RKO (cell line): ENCODE measurements at places on chromosomes 1 and 21.

DNA sequence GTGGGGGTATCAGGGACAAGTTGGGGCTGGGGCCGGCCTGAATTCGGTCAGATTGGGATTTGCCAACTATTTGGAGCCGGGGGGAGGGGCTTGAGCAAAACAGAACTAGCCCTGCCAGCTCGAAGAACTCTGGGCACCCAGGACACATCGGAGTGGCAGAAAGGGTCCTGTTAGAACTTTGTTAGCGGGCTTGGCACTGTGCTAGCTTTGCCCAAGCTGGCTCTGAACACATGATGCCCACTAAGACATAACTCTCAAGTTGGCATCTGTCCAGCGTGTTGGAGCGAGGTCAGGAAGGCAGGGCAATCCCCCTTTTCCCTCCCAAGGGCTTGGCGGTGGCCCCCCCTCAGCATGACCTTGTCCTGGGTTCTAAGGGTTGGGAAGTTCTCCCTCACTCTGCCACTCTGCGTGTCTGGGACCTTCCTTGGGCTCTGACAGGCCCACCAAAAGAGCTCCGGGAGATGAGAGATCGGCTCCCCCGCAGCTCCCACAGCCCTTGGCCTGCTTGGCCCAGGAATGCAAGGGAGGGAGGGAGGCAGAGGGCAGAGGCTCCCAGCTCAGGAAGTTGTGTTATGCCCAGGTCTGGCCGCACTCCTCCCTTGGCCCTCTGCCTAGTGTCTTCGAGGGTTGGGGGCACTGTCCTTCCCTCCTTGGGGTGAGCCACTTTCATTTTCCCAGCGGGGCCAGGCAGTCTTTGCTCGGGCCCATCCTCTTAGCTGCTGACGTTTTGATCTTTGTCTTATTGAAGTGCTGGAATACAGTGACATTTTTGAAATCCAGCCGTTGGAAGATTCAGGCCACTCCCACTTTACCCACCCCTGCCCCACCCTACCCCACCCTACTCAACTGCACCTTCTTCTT lies 1.2 kb downstream of the LMNA start:
- peak; percentile 73 for DNase-seq

GRCh38 chr21:45824546-45825215 lies 156.9 kb upstream of the COL6A1 start:
- DNase-seq = no peak

- no peak for DNase-seq
Measured at GRCh38 chr1:244218220-244218619, 167.1 kb downstream of the ZBTB18 start.

- DNase-seq = no peak
Measured at GRCh38 chr21:46146856-46147255, 8.5 kb downstream of the FTCD start.
